Activated naive CD4-positive, alpha-beta T cell (primary cell): ENCODE measurements at places on chromosomes 2 and 18.

DNA sequence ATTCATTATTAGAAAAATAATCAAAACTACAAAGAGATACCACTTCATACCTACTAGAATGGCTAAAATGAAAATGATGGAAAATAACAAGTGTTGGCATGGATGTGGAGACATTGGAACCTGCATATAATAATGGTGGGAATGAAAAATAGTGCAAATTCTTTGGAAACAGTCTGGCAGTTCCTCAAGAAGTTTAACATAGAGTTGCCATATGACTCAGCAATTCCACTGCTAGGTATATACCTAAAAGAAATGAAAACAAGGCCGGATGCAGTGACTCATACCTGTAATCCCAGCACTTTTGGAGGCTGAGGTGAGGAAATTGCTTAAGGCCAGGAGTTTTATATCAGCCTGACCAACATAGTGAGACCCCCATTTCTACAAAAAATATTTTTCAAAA, 41.6 kb upstream of the ACYP2 start:
- no peak for DNase-seq

GRCh38 chr2:121202541-121203310, 82.3 kb downstream of the TFCP2L1 start:
- DNase-seq: no peak

DNA sequence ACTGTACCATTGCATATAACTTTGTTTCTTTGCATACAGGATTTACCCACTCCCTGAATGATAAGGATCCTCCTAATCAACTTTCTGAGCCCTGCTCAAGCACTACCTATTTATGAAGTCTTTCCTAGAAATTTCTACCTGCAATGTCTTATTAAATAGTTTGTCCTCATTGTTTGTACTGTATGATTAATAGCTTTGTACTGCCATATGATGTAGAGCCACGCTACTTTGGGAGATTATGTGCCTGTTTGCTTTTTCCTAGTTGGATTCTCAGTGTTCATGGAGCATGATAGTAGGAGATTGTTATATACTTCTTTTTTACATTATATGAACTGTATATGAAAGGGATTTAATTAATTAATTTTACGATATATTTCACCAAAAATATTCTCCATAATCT, 327.1 kb upstream of the GALNT5 start:
- DNase-seq: no peak

- DNase-seq: no peak
Measured at GRCh38 chr2:77552956-77553355, 30.8 kb upstream of the LRRTM4 start.

- DNase-seq: no peak
Measured at GRCh38 chr2:11480406-11480805, 14.4 kb upstream of the E2F6 start.

DNA sequence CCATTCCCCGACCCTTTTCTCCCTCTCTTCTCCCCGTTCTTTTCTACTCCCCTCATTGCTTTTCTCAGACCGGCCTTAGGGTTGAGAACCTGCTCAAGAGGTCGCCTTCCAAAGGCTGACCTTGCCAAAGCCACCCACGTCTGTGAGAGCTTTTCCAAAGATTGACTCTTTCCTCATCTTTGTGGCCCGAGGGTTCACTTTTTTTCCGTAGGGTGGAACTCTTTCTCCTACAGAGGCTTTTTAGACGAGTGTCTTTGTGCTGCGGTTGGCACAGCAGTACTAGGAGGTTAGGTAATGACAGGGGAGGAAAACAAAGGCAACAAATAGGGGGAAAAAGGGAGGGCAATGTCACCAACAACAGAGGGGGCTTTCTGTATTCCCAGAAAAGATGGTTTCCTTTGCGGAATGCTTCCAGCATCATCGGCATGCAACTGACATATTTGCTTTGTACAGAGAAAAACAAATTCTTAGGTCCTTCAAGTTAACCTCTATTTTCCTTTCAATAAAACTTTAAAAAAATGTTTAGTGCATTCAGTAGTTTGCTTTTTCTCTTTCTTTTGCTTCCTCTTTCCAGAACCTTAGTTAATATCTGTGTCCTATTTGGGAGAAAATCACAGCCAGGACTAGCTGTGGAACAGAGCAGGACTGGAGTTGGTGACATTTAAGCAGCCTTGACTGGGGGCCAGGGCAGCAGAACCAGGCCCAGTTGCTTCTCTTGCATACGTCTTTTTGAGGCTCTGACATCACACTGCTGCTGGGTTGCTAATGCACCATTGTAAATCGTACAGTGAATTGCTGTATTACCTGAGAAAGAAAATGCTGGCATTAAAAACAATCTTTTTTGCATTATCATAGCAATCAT, 188.1 kb upstream of the FANCL start:
- no peak for DNase-seq

DNA sequence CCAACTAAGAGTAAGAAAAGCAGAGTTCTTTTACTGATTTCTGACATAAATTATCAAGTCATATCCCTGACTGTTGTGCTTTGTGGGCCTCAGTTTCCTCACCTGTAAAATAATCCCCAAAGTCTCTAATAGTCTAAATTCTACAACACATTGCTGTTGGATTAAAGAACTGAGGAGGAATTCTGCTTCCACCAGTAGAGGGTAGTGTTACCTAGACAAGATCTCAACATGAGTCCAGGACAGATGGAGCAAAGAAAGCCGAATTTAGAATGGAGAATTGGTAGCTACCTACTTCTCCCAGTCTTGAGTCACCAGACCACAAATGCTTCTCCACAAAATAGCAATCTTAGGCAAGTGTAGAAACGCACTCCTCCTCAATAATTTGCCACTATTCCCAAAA, 462.5 kb upstream of the FSHR start:
- DNase-seq: no peak

DNA sequence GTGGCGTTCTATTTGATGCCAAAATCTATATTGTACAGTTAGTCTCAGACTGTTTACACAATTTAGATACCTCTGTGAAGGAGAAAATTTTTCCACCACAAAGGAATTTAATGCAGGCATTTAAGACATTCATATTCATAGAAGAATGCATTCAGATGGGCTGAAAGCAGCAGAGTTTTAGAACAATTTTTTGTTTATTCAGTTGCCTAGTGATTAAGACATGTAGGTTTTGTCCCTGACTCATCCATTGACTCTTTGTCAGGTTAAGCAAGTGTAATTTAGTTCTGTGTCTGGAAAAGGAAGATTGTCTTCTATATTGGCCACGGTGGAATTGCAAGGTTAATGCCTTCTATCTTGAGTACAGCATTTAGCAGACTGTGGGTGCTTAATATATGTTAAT, 515.0 kb downstream of the PARD3B start:
- DNase-seq: no peak

- no peak for DNase-seq
Measured at GRCh38 chr18:47461406-47461948, 210.0 kb upstream of the SKOR2 start.

- no peak for DNase-seq
Measured at GRCh38 chr2:8796878-8797550, 40.4 kb downstream of the KIDINS220 start.

DNA sequence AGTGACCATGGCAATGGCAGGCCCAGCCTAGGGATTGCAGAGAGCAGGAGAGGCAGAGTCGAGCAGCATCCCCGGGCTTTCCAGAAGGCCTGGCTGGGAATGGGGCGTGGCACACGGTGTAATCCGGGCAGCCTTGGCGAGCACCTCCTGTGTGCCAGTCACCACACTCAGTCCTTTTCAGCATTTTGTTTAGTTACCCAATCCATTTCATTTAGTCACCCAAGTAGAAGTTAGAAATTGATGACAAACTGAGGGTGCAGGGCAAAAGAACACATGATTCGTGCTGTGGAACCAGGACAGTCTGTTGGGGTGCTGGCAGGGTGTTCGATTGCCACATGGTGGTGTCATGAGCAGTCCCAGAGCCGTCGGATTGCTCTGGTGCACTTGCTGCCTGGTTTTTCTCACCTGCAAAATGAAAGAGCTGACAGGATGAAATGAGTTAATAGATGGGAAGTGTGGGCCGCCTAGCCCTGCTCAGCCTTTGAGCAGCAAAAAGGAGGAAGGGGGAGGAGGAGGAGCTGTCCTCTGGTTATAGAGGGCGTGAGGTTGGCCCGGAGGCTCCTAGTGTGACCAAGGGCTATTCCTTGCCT, 299.4 kb downstream of the AGAP1 start:
- no peak for DNase-seq

DNA sequence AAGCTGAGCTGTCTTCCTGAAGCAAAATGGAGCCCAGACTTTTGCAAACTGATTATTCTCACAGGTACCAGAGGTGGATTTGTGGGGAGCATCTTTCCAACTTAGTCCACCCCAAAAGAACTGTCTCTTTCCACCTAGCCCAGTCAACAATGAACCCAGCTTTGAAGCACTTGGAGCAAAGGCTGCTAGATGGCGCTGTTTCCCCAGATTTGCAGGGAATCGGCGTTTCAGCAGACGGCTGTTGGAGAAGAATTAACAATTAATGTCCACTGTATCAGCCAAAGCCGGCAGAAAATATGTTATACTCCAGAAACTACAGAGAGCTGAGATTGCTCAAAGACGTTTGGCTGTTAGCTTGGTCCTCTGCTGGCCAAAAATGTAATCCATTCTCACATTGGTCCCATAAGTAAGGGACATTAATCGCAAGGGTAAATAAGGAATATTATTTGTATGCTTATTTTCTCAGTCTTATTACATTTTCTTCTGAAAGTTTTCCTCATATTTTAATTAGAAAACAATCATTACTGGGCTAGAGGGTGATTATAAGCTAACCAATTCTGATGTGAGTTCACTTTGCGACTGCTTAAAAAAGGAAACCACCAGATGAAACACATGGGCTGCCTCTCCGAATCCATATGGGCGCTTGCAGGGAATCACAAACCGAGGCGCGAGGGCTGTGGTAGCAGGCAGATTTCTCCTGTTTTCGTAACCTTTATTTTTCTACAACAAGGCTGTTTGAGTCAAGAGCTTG, 423.8 kb upstream of the MEX3C start:
- no peak for DNase-seq

- DNase-seq: no peak
Measured at GRCh38 chr2:198465970-198466369, 661.6 kb downstream of the PLCL1 start.

DNA sequence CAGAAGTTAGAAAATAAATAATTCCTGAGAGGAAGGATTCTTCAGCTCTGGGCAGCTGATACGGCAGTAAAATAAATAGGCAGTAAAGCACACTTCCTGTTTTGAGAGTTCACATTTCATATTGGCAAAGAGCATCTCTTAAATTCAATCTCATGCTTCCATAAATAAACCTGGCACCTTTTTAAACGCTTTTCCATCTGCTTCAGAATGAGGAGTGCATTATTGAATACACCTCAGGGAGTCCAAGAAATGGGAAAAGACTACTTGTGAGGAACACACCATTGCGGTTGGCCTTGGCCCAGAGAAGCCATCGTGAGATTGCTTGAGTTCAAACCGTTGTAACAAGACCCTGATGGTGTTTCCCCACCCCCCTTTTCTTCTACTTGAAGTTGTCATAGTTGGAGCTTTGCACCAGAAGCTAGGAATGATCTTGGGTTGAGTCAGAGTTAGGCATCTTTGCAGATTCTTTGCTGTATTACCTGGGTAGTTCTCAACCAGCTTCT, 123.9 kb downstream of the RDH14 start:
- no peak for DNase-seq

DNA sequence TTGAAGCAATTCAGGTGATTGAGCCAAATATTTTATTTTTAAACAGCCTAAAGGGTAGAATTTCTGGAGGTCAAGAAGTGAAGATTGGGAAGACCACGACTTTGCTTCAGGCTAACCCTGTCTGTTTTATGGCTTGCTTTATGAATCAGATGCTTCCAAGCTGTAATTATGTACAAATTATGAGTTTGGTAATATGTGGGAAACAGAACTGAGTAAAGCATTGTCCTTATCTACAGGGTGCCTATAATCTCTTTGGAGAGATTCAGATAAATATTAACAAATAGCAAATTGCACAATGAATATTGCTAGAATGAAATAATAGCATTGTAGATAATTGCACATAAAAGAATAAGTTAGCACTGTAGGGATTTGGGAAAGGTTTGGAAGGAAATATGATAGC, 539.4 kb upstream of the CDH2 start:
- no peak for DNase-seq

GRCh38 chr2:14884651-14885050, 252.1 kb downstream of the LRATD1 start:
- no peak for DNase-seq

DNA sequence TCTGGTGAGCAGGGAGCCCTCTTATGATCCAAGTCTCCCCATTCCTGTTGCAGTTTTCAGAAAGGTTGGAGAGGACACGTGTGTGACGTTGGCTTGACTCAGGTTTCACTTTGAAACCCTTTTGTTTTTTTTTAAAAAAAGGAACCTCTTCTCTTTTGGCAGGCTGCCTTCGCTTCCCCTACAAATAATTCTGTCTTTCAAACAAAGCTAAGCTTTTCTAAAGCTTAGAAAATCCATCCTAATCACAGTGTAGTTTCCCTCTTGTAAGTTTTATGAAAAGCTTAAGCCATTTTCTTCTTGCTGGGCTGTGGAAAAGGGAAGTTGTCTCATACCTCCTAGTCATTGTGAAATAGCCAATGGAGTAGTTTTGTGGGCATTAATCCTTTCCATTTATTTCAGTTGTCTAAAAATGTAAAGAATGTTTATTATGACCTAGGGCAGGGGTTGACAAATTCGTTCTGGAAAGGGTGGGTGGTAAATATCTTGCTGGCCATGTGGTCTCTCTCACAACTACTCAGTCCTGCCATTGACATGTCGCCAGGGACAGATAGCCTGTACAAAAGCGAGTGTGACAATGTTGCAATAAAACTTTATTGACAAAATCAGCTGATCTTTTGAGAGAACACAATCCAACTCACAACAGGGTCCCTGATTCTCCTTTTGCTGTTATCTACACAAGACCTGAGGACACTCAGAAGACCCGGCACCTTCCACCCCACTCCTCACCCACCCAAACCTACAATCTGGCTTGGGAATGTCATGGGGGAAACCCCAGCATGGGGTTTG, 878.8 kb downstream of the RNF144A start:
- DNase-seq: no peak

- DNase-seq: no peak
Measured at GRCh38 chr18:39205565-39206195, 1640.1 kb upstream of the CELF4 start.

GRCh38 chr18:53664575-53664974, 559.9 kb downstream of the MBD2 start:
- no peak for DNase-seq

DNA sequence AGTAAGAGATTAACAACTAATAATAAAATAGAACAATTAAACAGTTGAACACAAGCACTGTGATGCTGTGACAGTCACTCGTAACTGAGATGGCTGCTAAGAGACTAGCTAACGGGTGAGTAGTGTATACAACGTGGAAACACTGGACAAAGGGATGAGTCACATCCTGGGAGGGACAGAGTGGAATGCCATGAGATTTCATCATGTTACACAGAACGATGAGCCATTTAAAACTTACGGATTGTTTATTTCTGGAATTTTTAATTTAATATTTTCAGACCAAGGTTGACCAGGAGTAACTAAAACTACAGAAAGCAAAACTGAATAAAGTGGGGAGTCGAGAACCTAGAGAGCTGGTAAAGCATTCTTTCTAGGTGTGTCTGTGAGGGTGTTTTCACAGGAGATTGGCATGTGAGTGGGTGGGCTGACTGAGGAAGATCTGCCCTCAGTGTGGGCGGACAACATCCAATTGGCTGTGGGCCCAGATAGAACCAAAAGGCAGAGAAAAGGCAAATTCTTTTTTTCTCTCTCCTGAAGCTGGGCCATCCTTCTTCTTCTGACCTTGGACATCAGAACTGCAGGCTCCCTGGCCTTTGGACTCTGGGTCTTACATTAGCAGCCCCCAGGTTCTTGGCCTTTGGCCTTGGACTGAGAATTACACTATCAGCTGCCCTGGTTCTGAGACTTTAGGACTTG, 14.6 kb downstream of the TMSB10 start:
- DNase-seq: no peak

GRCh38 chr2:215140166-215140707, 1.8 kb upstream of the ABCA12 start:
- no peak for DNase-seq
